ENCODE measurements at places on chromosomes 4 and X.

- DNase-seq: no peak
These were observed 25.9 kb upstream of the ING2 start for GRCh38 chr4:183478926-183479325.

DNA sequence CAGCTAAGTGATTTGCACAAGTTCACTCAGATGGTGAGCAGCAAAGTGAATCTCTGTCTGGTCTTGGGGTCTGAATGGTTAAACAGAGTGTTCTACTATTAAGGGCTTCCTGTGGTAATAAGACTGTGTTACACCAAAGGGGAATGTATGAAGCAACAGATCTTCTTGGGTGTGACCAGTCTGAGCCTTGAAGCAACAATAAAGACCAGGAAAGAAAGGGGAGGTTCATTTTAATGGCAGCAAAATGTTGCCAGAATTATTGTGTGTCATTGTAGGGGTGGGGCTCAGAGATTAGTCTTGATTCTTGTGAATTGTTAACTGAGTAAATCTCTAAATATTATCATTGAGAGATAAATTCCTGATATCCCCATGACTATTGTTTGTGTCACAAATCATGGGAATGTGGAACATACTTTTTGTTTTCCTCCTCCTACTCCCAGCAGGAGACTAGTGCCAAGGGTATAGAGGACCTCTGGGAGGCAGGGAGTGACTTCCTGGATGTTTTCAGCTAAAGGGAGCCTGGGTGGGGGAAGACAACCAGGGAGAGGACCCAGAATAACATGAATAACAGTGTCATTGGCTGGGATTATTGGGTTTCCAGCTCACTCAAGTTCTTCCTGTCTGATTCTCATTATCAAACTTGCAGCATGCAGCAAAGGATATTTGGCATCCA, 141.4 kb upstream of the PAK3 start:
- DNase-seq: no peak

- no peak for DNase-seq
These were observed 75.0 kb upstream of the FAM9C start for GRCh38 chrX:13119386-13119785.

- DNase-seq: no peak
These were observed 483.5 kb downstream of the ARAP2 start for GRCh38 chr4:35760807-35761206.

DNA sequence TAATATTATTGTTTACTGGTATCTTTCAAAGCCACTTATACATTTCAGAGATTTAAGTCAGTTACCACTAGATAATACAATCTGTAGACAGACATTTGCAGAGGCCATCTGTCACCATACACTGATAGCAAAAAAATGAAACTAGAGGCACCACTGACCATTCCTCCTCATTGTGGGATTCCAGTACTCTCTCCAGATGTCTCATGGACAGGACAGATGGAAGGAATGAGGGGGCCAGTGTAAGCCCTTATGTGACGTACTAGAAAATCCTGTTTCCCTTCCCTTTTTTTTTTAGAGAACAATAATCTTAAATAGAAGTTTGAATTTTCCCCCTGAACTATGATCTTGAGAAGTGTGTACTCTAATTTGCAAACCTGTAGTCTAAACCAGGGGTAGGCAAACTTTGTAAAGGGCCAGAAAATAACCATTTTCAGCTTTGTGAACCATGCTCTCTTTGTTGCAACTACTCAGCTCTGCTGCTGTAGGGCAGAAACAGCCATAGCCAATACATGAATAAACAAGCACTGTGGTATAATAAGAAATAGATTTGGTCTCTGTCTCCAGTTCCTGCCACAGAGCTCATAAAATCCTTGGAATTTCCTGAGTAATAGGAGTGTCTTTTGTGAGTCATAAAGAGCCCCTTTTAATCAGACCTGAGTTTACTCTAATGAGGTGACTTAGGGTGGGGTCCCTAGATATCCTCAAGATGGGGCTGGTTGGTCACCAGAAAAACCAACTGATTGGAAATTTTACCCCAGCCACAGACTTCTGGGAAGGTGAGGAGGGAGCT, 90.4 kb downstream of the MOSPD2 start:
- no peak for DNase-seq

- no peak for DNase-seq
These were observed 370.6 kb downstream of the MAGEB5 start for GRCh38 chrX:26586570-26586969.

DNA sequence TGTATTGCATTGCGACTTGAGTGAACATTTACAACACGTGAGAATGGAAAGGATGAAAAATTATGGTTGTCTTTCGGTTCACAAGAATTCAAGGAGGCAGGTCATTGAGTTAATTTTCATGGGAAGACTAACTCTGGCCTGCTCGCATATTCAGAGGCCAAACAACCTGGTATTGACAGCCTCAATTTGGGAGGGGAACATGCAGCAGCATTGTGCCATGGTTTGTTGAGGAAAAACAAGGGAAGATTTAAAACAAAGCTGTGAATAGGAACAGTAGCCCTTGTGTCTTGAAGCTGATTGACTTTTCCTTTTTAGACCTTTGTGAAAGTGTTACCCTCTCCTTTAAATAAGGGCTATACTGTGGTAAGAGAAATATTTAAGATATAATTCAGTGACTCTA, 31.9 kb downstream of the FAT4 start:
- DNase-seq: no peak

- no peak for DNase-seq
These were observed 3.9 kb downstream of the BST1 start for GRCh38 chr4:15706646-15707362.

- DNase-seq: no peak
These were observed 15.8 kb upstream of the UGDH start for GRCh38 chr4:39543034-39543433.

GRCh38 chr4:169601016-169601771, 11.2 kb downstream of the NEK1 start:
- DNase-seq: no peak

DNA sequence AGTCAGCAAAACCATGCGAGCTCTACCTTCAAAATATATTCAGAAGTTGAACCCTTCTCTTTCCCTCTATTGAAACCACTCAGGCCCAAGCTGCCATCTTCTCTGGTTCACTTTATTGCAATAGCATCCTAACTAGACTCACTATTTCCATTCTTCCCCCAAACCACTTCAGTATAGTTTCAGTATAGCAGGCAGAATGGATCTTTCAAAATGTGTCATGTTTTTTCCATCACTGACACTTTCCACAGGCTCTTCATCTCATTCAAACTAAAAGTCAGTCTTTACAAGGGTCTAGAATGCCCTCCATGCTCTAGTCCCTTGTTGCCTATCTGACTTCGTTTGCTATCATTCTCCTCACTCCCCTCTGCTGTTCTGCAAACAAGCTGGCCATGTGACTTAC, 274.4 kb downstream of the IDS start:
- DNase-seq: no peak

- DNase-seq: no peak
These were observed 110.8 kb downstream of the GPAT3 start for GRCh38 chr4:83646538-83647239.

GRCh38 chr4:159174645-159175084, 71.8 kb downstream of the RAPGEF2 start:
- DNase-seq: no peak

GRCh38 chr4:106981431-106981830, 54.7 kb downstream of the DKK2 start:
- no peak for DNase-seq

- no peak for DNase-seq
These were observed 397.6 kb upstream of the TENM3 start for GRCh38 chr4:181845617-181846016.

DNA sequence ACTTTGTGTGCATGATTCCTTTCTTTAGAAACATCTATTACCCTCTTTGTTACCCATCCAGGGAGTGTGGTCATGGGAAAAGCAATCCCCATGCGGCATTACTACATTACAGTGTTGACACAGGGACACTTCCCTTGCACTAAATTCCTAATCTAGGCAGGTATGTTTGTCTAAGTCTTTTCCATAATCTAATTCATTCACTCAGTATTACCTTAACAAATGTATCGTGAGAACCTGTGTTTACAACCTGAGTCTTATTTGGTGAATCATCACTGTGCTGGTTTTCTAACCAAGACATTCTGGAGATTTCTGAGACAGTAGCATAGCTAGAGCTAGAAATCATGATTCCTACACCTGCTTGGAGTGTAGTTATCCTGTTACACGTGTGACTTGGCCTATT, 326.8 kb downstream of the BMPR1B start:
- no peak for DNase-seq

GRCh38 chr4:182492423-182492822, 249.2 kb downstream of the TENM3 start:
- DNase-seq: no peak

- no peak for DNase-seq
These were observed at the start of gene PGRMC2 for GRCh38 chr4:128287141-128287870. PGRMC2 (minus strand) TSS chr4:128287813; CDS start chr4:128287790, 23 bp downstream.

- no peak for DNase-seq
These were observed 10.4 kb downstream of the DCTD start for GRCh38 chr4:182906786-182907185.

DNA sequence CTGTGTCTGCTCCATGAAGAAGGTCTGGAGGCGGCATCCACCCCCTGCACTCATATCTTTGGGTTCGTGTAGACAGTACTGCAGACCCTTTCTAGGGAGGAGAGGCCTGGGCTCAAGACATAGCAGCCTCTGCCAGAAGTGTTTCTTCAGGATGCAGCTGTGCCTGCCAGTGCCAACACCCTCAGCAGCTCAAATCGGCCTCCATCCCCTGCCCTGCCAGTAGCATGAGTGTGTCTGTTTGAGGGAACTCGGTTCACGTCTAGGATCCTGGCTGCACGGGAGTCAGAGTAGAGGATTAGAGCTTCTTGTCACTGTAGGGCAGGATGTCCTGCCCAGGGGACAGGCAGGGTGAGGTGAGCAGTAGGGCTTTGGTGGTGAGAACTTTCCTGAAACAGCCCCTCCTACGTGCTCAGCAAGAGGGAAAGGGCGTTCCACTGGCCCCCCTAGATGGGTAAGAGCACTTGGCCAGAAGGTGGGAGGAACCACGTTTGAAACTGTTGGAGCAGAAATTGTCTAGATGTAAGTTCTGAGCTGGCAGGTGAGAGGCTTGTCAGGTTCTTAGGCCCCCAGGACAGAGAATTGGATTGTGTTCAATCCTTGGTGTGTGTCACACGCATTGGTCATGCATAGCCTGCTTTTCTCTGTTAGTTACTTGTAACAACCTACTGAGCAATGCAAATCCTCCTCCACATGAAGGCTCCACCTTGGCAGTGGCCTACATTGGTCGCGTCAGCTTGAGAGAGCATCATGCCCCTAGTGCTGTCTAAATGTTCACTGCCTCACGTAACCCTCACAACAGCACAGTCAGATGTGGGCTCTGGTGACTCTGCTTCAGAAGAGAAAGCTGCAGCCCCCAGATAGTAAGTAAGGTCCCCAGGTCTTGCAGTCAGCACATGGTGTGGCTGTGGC, 25.8 kb upstream of the FAM193A start:
- DNase-seq: no peak

- peak; percentile 17 for DNase-seq
These were observed 24.3 kb upstream of the PGM2 start for GRCh38 chr4:37802068-37802666.

GRCh38 chr4:187357045-187357643, 633.5 kb upstream of the FAT1 start:
- no peak for DNase-seq

- DNase-seq: no peak
These were observed 41.0 kb downstream of the CEP44 start for GRCh38 chr4:174324725-174325124.

GRCh38 chrX:72306085-72306801, 529 bp upstream of the CITED1 start:
- no peak for DNase-seq
